Fibroblast of pulmonary artery (primary cell): ENCODE measurements at places on chromosomes 13 and 19.
A peak's percentile ranks its signal among the peaks of the same experiment; 100 is the strongest.

GRCh38 chr19:17205237-17206140 is 9.7 kb upstream of the USE1 start:
- peak; percentile 75 for DNase-seq

DNA sequence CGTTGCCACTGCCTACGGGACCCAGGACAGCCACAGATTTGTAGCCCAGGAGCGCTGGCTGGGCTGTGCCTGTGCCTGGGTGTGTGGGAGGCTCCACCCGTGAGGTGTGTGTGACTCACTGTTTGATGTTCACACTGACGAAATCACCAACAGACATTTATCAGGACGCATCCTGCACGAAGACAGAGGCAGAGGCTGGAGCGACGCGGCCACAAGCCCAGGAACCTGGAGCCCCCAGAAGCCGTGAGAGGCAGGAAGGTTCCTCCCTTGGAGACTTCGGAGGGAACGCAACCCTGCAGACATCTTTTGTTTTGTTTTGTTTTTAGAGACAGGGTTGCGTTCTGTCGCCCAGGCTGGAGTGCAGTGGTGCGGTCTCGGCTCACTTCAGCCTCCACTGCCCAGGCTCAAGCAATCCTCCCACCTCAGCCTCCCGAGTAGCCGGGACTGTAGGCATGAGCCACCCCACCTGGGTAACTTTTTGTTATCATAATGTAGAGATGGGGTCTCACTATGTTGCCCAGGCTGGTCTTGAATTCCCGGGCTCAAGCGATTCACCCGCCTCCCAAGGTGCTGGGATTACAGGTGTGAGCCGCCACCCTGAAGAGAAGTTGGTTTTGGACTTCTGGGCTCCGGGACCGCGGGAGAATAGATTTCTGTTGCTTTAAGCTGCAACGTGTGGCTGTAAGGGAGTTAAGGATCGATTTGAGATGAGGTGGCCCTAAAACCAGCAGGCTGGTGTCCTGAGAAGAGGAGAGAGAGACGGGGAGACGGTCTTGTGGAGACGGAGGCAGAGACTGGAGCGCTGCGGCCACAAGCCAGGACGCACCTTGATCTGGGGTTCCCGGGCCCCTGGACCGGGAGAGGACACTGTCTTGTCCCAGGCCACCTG is 24.9 kb upstream of the WDR18 start:
- peak; percentile 36 for DNase-seq

GRCh38 chr13:63163903-63164302 is 1748.3 kb upstream of the PCDH20 start:
- DNase-seq: no peak

DNA sequence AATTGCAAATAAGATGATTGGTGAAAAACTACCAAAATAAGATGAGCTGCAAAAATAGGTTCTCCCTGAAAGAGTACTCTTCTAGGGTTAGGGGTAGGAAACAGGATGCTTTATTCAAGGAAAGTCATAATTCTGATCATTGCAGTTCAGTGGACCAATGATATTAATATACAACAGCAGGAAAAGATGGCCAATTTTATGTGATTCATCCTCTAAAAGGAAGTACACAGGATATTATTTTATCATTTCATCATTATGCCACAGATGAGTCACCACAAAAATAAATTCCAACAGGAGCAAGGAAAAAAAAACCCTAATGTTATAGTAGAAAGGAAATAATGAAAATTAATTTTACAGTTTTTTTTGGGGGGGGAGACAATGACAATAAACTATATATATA is 205.0 kb downstream of the NALCN start:
- DNase-seq: peak; percentile 38

- no peak for DNase-seq
Observed at GRCh38 chr19:39941151-39941550, 6.7 kb upstream of the FCGBP start.

DNA sequence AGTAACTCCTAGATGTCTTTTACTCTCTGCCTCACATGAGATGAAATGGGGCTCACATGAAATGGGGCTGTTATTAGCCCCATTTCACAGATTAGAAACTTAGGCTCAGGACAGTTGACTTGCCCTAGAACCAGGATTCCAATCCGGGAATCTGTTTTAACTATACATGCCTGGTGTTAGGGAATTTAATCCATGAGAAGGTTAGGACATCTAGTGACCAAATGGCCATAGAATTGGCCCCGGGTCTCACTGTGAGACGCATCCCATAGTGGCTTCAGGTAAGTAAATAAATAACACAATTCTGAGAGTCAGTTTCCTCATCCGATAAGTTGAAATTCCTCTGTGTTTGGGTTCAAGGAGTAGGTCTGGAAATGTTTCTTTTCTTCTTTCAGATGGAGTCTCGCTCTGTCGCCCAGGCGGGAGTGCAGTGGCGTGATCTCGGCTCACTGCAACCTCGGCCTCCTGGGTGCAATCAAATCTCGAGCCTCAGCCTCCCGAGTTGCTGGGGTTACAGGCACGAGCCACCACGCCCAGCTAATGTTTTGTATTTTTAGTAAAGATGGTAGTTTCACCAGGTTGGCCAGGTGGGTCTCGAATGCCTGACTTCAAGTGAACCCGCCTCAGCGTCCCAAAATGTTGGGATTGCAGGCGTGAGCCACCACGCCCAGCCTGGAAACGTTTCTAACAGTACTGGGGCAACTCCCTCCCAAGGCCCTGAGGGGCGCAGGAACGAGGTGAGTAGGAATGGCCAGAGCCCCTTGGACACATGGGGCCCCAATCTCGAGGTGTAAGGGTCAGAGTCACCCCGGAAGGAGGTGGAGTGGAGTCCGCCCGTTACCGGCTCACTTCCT is 1.2 kb upstream of the ZNF574 start:
- DNase-seq: no peak

DNA sequence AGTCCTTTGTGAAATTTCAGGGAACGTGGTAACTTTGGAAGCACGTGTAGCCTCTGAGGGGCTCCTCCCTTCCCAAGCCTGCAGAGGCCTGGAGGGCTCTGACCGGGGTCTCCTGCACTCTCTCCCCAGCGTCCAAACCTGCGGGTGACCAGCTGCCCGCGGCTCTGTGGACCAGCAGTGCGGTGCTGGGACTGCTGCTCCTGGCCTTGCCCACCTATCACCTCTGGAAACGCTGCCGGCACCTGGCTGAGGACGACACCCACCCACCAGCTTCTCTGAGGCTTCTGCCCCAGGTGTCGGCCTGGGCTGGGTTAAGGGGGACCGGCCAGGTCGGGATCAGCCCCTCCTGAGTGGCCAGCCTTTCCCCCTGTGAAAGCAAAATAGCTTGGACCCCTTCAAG is 2.7 kb upstream of the TPGS1 start:
- no peak for DNase-seq

GRCh38 chr13:109737046-109737573 is 49.3 kb downstream of the IRS2 start:
- no peak for DNase-seq

- DNase-seq: no peak
Observed at GRCh38 chr19:5925830-5926427, 11.9 kb downstream of the CAPS start.

DNA sequence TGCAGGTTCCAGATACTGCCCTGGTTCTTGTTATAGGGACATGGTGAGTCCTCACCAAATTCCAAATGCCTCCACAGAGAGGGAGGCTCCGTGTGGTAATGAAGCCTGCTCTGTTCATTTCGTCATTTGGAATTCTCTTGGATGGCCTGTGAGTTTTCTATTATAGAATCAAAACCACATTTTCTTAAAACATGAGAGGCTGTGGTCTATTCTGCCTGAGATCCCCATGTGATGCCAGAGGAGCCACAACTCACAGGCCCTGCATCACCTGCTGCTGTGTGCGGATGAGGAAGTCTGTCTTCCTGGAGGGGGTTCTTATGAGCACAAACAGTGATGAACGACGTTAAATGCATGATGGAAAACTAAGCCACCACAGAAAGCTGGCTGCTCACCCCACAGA is 264.4 kb downstream of the UQCRFS1 start:
- DNase-seq: no peak

DNA sequence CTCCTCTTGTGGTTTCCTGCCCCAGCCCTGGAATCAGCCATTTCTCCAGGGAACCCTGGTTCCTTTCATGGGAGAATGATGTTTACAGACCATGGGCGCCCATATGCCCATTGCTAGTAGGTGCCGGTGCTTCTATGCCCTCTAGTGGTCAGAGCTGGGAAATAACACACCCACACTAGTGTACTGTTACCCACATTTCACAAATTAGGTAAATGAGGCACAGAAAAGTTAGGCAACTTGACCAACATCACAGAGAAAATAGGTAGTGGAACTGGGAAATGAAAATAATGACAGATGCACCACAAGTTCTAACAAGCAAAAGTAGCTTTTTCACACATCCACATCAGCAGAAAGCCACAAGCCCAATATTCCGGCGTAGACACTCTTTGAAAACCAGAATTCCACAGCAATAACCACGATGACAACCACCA is 1.3 kb upstream of the CEACAM3 start:
- peak; percentile 48 for DNase-seq

- DNase-seq: no peak
Observed at GRCh38 chr13:51432576-51432975, 20.3 kb downstream of the INTS6 start.
